Fibroblast of the aortic adventitia (primary cell): ENCODE measurements at places on chromosomes 2 and 18. TPM values are rescaled to one million over a fixed set of nuclear protein-coding genes. Genes with fewer than 3 reads are reported as not detected.

TET3 gene
- 2.4 and 6.1 TPM in 2 replicates for total RNA-seq

ANKRD29 gene
- total RNA-seq: 6.1 and 17.4 TPM in 2 replicates

NOL4 gene
- not detected in 2 replicates for total RNA-seq

EVX2 gene
- not detected in 2 replicates for total RNA-seq

HOXD1 gene
- total RNA-seq: not detected in 2 replicates

COL3A1 gene
- total RNA-seq: 1,653 and 14,045 TPM in 2 replicates

IL36A gene
- 2.0 TPM in 1 of 2 replicates, not detected in the other for total RNA-seq

ARHGAP25 gene
- 0.36 and 2.2 TPM in 2 replicates for total RNA-seq

PAIP2B gene
- total RNA-seq: 0.27 and 1.6 TPM in 2 replicates

SLC14A1 gene
- total RNA-seq: 5.6 and 254 TPM in 2 replicates

SLC19A3 gene
- 0.18 and 1.6 TPM in 2 replicates for total RNA-seq

INHBB gene
- total RNA-seq: not detected in 2 replicates

FZD7 gene
- 35.8 and 40.4 TPM in 2 replicates for total RNA-seq

SEC11C gene
- 8.8 and 13.2 TPM in 2 replicates for total RNA-seq

UGT1A3 gene
- not detected in 2 replicates for total RNA-seq

SERPINB4 gene
- total RNA-seq: not detected in 2 replicates

ZNF532 gene
- total RNA-seq: 17.3 and 42.6 TPM in 2 replicates

CFAP221 gene
- total RNA-seq: not detected in 2 replicates

TMEFF2 gene
- 4.7 and 9.4 TPM in 2 replicates for total RNA-seq

ABCA12 gene
- total RNA-seq: 0.08 and 0.09 TPM in 2 replicates

STARD6 gene
- not detected in 2 replicates for total RNA-seq

RUFY4 gene
- not detected in 2 replicates for total RNA-seq

RAD51AP2 gene
- 0.09 TPM in 1 of 2 replicates, not detected in the other for total RNA-seq

MC5R gene
- not detected in 2 replicates for total RNA-seq

IL37 gene
- not detected in 2 replicates for total RNA-seq

RAB6C gene
- total RNA-seq: not detected in 2 replicates

GAL3ST2 gene
- 0.25 TPM in 1 of 2 replicates, not detected in the other for total RNA-seq

LAMA1 gene
- total RNA-seq: 3.5 and 30.1 TPM in 2 replicates

BCS1L gene
- 33.3 and 45.3 TPM in 2 replicates for total RNA-seq

UGT1A8 gene
- total RNA-seq: 0.09 TPM in 1 of 2 replicates, not detected in the other

SCG2 gene
- 0.63 and 3.4 TPM in 2 replicates for total RNA-seq

SFT2D3 gene
- 3.5 and 7.0 TPM in 2 replicates for total RNA-seq

TRIB2 gene
- total RNA-seq: 39.9 and 112 TPM in 2 replicates

GDF7 gene
- under 0.01 TPM in 1 of 2 replicates, not detected in the other for total RNA-seq

PLGLB1 gene
- 1.5 and 4.9 TPM in 2 replicates for total RNA-seq

DPP10 gene
- not detected in 2 replicates for total RNA-seq

INPP1 gene
- total RNA-seq: 9.2 and 11.8 TPM in 2 replicates

CIB4 gene
- not detected in 2 replicates for total RNA-seq

NT5C1B gene
- not detected in 2 replicates for total RNA-seq

MC4R gene
- total RNA-seq: not detected in 2 replicates
